Thyroid gland (tissue), 4 donors: ENCODE measurements at places on chromosomes 6 and 20.

- H3K27me3 ChIP-seq: no peaks in the 10 kb centered on the region
- no peak for DNase-seq
- no peaks in the 10 kb centered on the region for H3K4me1 ChIP-seq
- peaks cover 58% of the 10 kb centered on the region for H3K36me3 ChIP-seq
Observed at GRCh38 chr20:62287129-62287528, 15.7 kb upstream of the ADRM1 start.

GRCh38 chr20:32476684-32477593 lies 108.2 kb downstream of the NOL4L start:
- H3K4me3 ChIP-seq: no peak overlapping the region
- no peaks in the 10 kb centered on the region for H3K27me3 ChIP-seq
- no peaks in the 10 kb centered on the region for H3K36me3 ChIP-seq

- no peak overlapping the region for H3K4me3 ChIP-seq
- H3K36me3 ChIP-seq: no peaks in the 10 kb centered on the region
- H3K27ac ChIP-seq: no peak overlapping the region
- H3K4me1 ChIP-seq: peaks cover 13% of the 10 kb centered on the region
- peaks cover 24% of the 10 kb centered on the region for H3K27me3 ChIP-seq
Observed at GRCh38 chr6:30075790-30076732, 492 bp upstream of the RNF39 start.

DNA sequence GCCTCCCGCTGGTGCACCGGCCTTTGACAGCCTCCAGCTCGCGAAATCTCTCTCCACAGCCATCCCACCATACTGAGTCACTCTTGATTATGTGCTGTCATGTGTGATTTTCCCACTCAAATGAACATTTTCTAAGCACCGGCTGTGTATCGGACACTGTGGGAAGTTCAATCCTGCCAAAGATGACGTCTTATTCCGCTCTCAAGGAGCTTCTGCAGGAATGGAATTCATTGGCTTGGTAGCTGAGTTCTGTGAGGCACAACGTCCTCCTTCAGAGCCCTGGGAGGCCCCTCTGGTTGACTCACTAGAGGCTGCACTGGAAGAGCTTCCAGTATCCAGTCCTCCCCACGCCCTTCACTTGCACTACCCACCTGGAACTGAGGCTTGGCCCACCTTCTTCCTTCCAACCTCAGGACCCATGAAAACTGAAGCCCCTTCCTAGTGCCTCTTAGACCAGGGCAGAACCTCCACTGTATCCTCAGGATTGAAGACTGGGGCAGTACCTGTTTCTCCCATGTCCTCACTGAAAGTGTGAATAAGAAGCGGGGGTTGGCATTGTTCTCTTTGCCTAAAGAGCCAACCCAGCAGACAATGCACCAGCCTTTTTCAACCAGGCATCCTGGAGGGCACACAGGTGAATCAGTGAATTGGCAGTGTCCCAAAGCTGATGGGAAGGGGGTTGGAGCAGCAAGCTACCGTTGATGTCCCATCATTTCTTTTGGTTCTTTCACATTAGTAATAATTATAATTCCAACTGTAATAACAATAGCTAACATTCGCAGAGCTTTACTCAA lies 1.7 kb downstream of the UNC5CL start:
- H3K27ac ChIP-seq: no peak overlapping the region
- H3K4me1 ChIP-seq: peaks cover 5% of the 10 kb centered on the region
- H3K4me3 ChIP-seq: no peak overlapping the region
- DNase-seq: no peak

- H3K4me1 ChIP-seq: peaks cover 54% of the 10 kb centered on the region
- H3K4me3 ChIP-seq: no peak overlapping the region
- DNase-seq: no peak
- peaks cover 7% of the 10 kb centered on the region for H3K36me3 ChIP-seq
- H3K27ac ChIP-seq: peak overlapping the region; percentile 3
Observed at GRCh38 chr6:108576709-108577108, 16.0 kb downstream of the FOXO3 start.

DNA sequence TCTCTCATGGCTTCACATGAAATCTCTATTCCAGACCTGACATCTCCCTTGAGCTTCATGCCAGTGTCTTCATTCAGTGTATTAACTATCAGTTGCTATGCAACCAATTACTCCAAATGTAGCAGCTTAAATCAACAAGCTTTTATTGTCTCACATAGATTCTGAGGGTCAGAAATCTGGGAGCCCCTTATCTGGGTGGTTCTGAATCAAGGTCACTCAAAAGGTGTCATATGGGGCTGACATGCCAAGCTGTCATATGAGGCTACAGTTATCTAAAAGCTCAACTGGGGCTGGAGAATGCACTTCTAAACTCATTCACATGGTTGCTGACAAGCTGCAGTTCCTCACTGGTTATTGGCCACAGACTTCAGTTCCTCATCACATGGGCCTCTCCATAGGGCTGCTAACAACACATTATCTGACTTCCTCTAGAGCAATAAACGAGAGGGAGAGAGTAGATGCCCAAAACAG lies 7.3 kb upstream of the CGA start:
- no peaks in the 10 kb centered on the region for H3K27me3 ChIP-seq
- H3K4me3 ChIP-seq: no peak overlapping the region
- H3K4me1 ChIP-seq: no peaks in the 10 kb centered on the region
- no peak for DNase-seq
- no peaks in the 10 kb centered on the region for H3K36me3 ChIP-seq

- H3K27ac ChIP-seq: no peak overlapping the region
- H3K36me3 ChIP-seq: no peaks in the 10 kb centered on the region
- no peak for DNase-seq
- no peak overlapping the region for H3K4me3 ChIP-seq
- H3K27me3 ChIP-seq: no peaks in the 10 kb centered on the region
- no peaks in the 10 kb centered on the region for H3K4me1 ChIP-seq
Observed at GRCh38 chr20:8039042-8039441, 19.5 kb upstream of the TMX4 start.

- no peaks in the 10 kb centered on the region for H3K27me3 ChIP-seq
- H3K36me3 ChIP-seq: no peaks in the 10 kb centered on the region
- no peaks in the 10 kb centered on the region for H3K4me1 ChIP-seq
- no peak for DNase-seq
- H3K4me3 ChIP-seq: no peak overlapping the region
- no peak overlapping the region for H3K27ac ChIP-seq
Observed at GRCh38 chr6:14406614-14407331, 289.2 kb downstream of the CD83 start.
